ENCODE measurements at places on chromosomes 16 and 17.

DNA sequence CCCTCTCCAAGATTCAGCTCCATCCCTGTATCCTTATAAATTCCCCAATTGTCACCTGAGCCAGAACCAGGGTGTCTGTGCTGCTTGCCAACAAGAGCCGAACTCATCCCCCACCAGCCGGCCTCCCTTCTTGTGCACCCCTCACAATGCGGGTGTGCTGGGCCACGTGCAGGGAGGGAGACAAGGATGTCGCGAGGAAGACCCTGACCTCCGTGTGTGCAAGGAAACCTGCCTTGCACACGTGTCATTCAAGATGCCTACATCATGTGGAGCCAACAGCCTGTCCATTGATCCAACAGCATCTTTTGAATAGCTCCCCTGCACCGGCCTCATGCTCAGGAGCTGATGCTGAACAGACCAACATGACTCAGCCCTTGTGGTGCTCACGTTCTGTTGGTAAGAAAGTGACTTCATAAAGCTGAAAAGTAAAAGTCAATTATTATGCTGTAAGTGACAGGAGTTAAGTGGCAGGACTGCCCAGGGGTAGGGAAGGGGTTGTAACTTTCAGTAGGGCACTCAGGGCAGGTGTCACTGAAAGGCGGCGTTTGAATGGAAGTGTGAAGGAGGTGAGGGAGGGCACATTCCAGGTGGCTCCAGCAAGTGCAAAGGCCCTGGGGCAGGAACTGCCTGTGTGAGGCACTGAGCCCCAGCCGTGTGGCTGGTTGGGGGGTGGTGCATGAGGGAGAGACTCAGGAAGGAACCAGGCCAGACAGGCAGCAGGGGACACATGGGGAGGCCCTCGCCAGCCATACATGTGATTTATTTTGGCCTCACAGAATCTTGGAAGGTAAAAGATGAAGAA, 302.2 kb downstream of the FOXL1 start:
- no peak for DNase-seq

- no peak for DNase-seq
These were observed 201.5 kb downstream of the C16orf95 start for GRCh38 chr16:87115646-87116045.

DNA sequence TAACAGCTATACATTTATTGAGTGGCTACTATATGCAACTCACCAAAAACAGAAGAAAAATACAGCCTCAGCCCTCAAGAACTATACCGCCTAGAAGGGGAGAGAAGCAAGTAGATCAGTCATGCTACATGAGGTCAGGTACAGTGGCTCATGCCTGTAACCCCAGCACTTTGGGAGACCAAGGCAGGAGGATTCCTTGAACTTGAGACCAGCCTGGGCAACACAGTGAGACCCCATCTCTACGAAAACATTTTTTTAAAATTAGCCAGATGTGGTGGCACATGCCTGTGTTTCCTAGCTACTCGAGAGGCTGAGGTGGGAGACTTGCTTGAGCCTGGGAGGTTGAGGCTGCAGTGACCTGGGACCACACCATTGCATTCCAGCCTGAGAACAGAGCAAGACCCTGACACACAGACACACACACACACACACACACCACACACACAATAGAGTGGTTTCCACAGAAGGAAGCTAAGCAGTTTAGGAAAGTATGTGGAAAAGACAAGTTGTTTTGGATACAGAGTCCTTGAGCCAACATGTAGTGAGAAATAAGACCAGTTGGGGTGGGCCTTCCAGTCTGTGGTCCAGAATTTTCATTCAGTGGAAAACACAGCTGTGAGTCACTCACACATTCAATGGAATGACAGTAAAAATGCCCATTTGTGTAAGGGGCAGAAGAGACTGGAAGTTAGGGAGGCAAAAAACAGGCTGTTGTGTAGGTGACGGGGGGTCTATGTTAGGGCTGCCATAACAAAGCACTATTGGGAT, 10.7 kb upstream of the SNTB2 start:
- no peak for DNase-seq

DNA sequence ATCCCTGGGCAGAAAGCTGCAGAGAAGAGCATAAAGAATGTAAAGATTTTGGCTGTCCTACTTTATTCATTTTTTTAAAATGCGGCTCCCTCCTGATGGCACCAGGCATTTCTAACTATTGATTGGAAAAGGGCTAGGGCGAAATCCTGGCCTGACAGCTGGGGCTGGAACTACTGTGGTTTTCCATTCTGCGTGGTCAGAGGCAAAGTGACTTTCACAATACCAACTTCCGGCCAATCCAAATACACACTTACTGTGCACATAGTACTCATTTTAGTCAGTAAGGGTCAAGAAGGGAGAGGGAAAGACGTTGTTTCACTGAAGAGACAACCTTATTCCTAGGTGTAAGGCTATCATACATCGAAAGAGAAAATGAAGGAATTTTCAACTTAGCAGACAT, 113.8 kb upstream of the PMFBP1 start:
- DNase-seq, result no peak

GRCh38 chr16:69107316-69107962, 2.0 kb downstream of the HAS3 start:
- no peak for DNase-seq

DNA sequence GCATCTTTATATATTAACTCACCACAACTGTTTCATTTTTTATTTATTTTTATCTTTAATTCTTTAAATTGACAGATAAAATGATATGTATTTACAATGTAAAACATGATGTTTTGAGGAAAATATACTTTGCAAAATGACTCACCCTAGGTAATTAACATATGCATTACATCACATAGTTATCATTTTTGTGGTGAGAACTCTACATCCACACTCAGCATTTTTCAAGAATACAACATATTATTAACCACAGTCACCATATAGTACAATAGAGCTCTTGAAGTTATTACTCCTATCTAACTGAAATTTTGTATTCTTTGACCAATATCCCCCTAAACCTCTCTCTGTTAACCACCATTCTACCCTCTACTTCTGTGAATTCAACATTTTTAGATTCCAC, 194.7 kb upstream of the KIF2B start:
- DNase-seq, result no peak

DNA sequence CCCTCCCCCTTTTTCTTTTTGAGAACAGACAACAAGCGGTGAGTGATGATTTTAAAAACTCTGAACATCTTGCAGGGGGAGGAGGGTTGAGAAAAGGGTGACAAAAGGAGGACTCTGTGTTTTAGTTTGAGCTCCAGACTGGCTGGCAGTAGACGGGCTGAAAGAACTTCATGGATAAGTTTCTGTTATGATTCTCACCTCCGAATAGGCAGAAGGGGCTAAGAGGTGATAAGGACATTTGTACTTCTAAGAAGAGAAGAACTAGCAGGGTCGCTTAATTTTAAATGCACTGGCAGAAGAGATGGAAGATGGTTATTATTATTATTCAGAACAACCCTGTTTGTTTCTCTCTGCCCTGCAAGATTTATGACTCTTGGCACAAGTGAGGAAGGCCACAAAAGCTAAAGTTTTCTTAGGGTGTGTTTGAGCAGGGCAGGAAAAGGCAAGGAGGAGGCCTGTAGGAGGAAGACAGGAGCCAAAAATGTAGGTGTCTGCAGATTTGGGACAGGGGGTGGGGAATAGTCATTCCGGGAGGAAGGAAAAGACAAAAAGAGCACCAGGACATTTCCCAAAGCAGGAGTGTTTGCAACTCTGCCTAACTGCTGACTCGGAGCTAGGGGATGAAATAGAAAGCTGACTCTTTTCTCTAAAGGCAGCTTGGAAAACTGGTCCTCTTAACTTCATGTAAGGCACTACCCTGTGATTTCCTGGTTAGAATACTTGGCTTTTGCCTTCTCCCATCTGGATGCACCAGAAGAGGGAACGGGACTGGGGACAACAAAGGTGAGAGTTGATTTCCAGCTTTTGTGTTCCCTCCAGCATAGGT, 11.9 kb upstream of the HOXB2 start:
- DNase-seq, result no peak

- no peak for DNase-seq
These were observed 262.9 kb downstream of the PARN start for GRCh38 chr16:14366974-14367707.

DNA sequence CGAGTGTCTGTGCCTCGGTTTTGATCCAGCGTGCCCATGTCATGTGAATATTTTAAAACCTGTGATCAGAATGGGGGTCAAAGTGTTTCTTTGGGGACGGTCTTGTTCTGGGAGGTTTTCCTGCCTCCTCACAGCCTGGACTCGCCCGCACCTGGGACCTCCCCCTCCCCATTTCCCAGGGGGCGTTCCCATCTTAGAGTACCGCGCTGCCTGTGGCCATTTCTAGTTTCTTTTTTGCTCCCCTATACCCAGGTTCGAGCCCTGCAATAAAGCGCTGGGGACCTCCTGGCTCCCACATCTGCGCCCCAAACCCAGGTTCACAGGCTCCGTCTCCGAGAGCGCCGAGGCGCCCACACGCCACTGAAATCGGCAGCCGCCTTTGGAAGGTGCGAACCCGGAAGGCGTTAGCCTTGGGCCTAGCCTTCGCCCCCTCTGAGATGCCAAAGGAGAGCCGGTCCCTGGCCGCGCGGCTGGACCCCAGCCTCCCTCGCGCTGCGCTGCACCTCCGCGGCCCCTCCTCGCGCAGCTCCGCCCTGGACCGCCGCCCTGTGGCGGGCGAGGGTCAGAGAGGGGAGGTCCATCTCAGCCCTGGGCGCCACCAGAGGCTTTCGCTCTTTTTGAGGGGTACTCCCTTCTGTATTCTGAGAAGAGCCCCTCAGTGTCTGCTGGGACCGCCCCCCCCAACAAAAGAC, 1.7 kb downstream of the KCNJ12 start:
- no peak for DNase-seq

DNA sequence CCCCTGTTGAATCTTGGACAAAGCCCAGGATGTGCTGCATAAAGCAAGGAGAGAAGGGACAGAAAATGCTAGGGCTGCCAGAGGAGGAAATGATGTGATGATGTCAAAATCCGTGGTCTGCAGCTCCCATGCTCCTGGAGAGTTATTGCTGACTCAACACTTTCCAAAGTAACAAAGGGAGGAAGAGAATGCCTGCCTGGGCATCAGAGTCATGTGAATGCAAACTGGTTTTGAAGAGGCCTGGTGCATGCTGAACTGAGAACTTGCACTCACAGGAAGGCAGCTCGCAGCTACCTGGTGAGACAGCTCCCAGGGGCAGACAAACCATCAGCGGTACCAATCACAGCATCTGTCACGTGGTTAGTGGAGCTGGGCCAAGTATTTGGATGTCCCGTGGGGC, 2.8 kb downstream of the MARVELD3 start:
- DNase-seq, result no peak

DNA sequence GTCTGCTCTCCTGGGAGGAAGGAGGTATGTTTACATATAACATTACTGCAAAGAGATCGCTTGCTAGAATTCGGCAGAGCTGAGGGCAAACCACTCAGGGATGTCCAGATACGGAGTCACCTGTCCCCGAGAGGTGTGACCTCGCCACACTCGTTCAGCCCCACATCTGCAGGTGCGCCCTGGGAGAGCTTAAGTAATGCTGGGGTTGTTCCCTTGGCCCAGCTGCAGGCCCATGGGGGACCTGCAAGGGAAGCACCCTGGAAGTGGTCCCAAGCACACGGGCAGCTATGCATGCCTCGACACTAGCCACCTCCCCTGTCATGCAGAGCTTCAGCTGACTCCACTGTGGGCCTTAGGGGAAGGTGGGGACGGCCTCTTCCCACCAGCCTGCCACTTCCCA, 22.2 kb downstream of the USP22 start:
- DNase-seq, result no peak

DNA sequence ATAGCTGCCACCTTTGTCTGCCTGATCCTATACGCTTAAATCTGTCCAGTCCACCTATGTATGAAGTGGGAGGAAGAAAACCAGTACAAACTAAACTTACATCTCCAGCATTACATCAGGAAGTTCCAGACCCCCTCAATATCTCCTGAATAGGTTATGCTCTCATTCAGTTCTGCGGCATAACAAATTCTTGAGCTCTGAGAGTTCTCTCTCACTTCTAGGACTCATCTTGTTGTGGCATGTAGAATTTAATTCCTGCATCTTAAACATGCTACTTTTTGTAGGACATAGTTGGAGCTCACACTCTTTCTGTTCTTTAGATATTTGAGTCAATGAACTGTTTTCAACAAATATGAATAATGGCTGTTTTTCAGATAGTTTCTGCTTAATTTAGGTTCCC, 662.5 kb downstream of the CDH11 start:
- DNase-seq, result no peak

DNA sequence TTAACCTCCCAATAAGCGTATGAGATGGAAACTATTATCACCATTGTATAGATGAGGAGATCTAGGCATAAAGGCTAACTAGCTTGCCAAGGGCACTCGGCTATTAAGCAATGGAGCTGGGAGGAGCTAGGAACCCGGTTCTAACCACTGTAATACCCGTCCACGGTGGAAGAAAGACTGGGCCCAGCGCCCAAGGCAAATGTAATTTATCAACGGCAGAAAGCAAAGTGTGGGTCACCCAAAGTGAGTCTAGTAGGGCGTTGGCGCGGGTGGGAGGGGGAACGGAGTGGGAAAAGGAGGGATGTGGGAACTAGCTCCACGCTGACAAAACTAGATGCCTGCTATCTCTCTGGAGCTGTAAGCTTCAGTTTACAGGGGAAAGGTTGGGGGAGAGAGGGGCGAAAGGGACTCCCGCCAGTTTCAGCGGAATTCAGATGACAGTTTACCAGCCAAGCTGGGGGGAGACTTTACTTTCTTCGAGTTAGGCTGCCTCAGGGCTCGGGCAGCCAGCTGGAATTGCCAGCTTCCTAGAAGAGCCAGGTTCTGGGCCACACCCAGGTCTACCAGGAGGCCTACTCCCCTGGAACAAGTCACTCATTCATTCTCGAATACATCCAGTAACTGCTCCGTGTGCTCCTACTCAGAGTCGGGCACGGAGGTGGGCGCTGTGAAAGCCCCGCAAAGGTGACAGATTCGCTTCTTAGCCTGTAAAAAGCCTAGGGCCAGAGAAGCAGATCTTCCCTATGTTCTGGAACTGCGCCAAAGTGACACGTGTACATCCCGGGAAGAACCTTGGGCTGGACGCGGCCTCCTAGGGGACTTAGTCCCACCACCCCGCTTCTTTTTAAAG, 837 bp downstream of the LRRC59 start:
- no peak for DNase-seq

DNA sequence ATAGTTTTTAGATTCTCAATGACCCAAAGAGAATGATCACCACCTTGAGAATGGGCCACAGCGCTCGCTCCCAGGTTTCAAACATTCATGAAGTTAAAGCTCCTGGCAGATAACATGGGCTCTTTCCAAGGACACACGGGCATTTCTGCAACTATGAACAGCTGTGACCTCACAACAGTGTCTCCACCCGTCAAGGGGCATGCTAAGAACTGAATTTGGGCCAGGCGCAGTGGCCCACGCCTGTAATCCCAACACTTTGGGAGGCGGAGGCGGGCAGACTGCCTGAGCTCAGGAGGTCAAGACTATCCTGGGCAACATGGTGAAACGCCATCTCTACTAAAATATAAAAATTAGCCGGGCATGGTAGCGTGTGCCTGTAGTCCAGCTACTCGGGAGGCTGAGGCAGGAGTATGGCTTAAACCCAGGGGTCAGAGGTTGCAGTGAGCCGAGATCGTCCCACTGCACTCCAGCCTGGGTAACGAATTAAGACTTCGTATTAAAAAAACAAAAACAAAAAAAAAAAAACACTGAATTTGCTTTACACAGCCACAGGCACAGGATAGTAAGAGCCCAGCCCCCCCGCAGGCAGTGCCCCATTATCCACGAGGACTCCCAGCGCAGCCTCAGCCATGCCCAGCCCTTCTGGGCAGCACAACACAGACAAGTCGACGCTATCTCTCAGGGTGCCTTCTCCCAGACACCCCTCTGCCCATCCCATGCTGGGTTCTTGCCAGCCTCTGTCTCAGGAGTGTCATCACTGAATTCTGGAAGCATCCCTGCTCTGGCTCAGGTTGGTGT, 7.2 kb downstream of the USP7 start:
- DNase-seq, result no peak

GRCh38 chr17:42725143-42725542, 19.7 kb downstream of the EZH1 start:
- no peak for DNase-seq

- DNase-seq, result no peak
These were observed 81.7 kb downstream of the YPEL2 start for GRCh38 chr17:59413014-59413766.

Measured in hippocampal formation (tissue), 2 donors.